Fibroblast of lung (primary cell): ENCODE measurements at places on chromosomes 3 and 15. TPM values are rescaled to one million over a fixed set of nuclear protein-coding genes. Genes with fewer than 3 reads are reported as not detected.
A peak's percentile ranks its signal among the peaks of the same experiment; 100 is the strongest.

Gene NSMCE3
- total RNA-seq, result 7.2 and 8.8 TPM in 2 replicates

- no peak for DNase-seq
- no peak overlapping the region for H3K27ac ChIP-seq
- H3K4me3 ChIP-seq, result no peak overlapping the region
- H3K36me3 ChIP-seq, result no peaks in the 10 kb centered on the region
Measured at GRCh38 chr15:82181371-82181770, 81.2 kb downstream of the EFL1 start.

GRCh38 chr3:65170390-65171042 is 482.7 kb upstream of the ADAMTS9 start:
- H3K27me3 ChIP-seq, result no peaks in the 10 kb centered on the region
- no peaks in the 10 kb centered on the region for H3K36me3 ChIP-seq
- H3K27ac ChIP-seq, result peak overlapping the region; percentile 36
- no peak overlapping the region for H3K4me3 ChIP-seq
- DNase-seq, result peak; percentile 96

Gene HIGD2B
- total RNA-seq, result 0.26 TPM in 1 of 2 replicates, not detected in the other

- H3K4me1 ChIP-seq, result no peaks in the 10 kb centered on the region
- no peaks in the 10 kb centered on the region for H3K36me3 ChIP-seq
Measured at GRCh38 chr15:60651101-60651500, 172.2 kb upstream of the ICE2 start.

Gene DET1
- total RNA-seq, result 5.9 and 6.4 TPM in 2 replicates

DNA sequence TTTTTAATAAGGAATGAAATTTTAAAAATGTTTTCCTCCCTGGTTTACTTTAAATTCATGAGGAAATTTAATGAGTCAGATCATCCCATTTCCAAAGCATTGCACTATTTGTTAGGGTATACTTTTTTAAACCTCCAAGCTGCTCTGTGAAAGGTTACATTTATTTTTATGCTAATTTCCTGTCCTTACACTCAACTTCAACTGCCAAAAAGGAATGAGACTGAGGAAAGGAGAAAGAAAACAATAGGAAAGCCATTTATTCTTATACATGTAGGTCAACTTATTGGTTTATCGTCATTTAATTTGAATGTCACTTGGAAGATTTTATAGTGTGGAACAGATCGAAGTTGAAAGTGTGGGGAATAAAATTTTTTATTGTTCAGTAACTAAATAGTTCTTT is 104.1 kb downstream of the ALCAM start:
- no peak overlapping the region for H3K4me3 ChIP-seq
- H3K27me3 ChIP-seq, result no peaks in the 10 kb centered on the region
- no peaks in the 10 kb centered on the region for H3K36me3 ChIP-seq
- no peak overlapping the region for H3K27ac ChIP-seq
- no peaks in the 10 kb centered on the region for H3K4me1 ChIP-seq
- DNase-seq, result no peak

- DNase-seq, result no peak
- no peak overlapping the region for H3K27ac ChIP-seq
- no peaks in the 10 kb centered on the region for H3K4me1 ChIP-seq
- no peaks in the 10 kb centered on the region for H3K36me3 ChIP-seq
Measured at GRCh38 chr3:96755519-96755918, 58.9 kb upstream of the EPHA6 start.

Gene C3orf20
- not detected in 2 replicates for total RNA-seq

DNA sequence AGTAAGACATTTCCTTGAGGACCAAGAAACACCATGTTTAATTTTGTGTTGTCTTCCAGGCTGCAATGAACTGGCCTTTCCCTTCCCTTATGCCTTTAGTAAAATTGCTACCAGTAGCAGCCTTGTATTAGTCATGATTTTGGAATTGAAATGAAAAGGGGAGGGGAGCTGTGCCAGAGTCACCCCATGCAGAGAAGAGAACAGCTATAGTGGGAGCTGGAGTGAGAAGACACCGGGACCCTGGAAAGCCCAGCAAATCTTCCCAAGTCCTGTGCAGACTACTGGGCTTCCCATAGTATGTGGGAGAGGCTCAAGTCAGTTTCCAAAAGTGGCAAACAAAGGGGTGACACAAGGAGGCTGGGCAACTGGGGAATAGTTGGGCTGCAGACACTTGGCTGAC is 178.5 kb downstream of the NR1D2 start:
- no peak overlapping the region for H3K4me3 ChIP-seq
- no peaks in the 10 kb centered on the region for H3K27me3 ChIP-seq
- no peaks in the 10 kb centered on the region for H3K36me3 ChIP-seq
- peaks cover 17% of the 10 kb centered on the region for H3K4me1 ChIP-seq
- DNase-seq, result peak; percentile 33

Gene MKRN3
- total RNA-seq, result under 0.01 and 0.77 TPM in 2 replicates

Gene SERPINI2
- not detected in 2 replicates for total RNA-seq

Gene MED12L
- total RNA-seq, result 4.3 and 4.9 TPM in 2 replicates

GRCh38 chr3:117735481-117736101 is 1026.0 kb downstream of the TUSC7 start:
- H3K4me3 ChIP-seq, result no peak overlapping the region
- peak; percentile 70 for DNase-seq
- no peaks in the 10 kb centered on the region for H3K27me3 ChIP-seq
- H3K36me3 ChIP-seq, result no peaks in the 10 kb centered on the region
- H3K27ac ChIP-seq, result peak overlapping the region; percentile 31
- H3K4me1 ChIP-seq, result peaks cover 2% of the 10 kb centered on the region

Gene PLAAT1
- total RNA-seq, result not detected in 2 replicates
